Muscle of arm (tissue), 14 donors: ENCODE measurements at places on chromosomes 16 and 17.

GRCh38 chr17:82675476-82676245, 22.8 kb downstream of the RAB40B start:
- DNase-seq = no peak

- no peak for DNase-seq
Measured at GRCh38 chr17:73284906-73285602, 23.4 kb upstream of the CPSF4L start.

DNA sequence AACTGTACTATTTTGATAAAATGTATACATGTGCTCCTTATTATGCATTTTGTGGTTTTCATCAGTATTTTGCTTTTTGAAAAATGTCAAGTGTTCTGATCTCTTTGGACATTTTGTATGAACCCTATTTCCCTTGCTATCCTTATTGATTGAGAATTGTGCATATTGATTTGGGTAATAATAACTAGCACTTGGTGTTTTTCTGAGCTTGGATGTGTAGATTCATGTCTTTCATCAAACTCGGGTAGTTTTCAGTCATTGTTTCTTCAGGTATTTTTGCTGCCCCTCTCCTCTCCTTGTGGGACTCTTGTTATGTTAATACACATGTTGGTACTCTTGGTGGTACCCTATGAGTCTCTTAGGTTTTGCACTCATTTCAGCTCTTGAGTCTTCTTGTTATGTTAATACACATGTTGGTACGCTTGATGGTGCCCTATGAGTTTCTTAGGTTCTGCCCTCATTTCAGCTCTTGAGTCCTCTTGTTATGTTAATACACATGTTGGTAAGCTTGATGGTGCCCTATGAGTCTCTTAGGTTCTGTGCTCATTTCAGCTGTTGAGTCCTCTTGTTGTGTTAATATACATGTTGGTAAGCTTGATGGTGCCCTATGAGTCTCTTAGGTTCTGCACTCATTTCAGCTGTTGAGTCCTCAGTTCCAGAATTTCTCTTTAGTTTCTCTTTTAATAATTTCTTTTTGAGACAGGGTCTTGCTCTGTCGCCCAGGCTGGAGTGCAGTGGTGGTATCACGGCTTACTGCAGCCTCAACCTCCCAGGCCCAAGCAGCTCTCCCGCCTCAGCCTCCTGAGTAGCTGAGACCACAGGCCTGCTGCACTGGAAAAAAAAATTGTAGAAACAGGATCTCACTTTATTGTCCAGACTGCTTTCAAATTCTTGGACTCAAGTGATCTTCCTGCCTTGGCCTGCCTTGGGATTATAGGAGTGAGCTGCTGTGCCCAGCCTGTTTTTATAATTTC, 19.3 kb downstream of the ZNF750 start:
- no peak for DNase-seq

DNA sequence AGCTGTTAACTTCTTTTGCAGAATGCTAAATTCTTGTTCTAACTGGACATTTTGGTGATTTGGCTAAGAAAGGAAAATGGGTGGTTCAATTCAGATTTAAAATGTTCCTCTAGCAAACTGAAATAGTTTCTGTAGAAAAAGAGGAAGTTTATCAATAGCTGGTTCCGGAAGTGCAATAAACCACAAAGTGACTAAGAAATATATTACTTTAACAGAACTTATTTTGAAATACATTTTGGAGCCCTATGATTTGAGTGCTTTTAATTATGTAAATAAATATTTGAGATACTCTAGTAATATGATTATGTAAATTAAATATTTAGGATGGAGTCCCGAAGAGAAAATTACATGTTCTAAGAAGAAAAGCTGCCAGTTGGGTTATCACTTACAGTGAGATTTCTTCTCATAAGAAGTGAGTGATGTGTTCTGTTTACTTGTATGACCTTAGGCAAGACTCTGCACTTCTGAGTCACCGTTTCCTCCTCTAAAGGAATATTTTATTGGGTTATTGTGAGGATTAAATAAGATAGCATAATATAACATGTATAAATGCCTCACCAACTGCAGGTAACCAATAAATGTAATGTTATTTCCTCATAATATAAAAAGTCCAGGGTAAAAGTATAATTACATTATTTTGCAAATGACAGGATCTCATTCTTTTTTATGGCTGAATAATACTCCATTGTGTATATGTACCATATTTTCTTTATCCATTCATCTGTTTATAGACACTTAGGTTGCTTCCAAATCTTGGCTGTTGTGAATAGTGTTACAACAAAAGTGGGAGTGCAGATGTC, at the start of gene EVI2B:
EVI2B (minus strand) TSS at position 73 of the 800 bp plus-strand sequence. CDS start 8,445 bp downstream, outside the sequence.
- no peak for DNase-seq

- DNase-seq = no peak
Measured at GRCh38 chr17:14986127-14986526, 279.0 kb downstream of the PMP22 start.

GRCh38 chr17:3222505-3222904, 15.0 kb downstream of the OR1A1 start:
- DNase-seq = no peak

- peak; percentile 87 for DNase-seq
Measured at GRCh38 chr16:3952737-3953131, 72.2 kb upstream of the CREBBP start.

DNA sequence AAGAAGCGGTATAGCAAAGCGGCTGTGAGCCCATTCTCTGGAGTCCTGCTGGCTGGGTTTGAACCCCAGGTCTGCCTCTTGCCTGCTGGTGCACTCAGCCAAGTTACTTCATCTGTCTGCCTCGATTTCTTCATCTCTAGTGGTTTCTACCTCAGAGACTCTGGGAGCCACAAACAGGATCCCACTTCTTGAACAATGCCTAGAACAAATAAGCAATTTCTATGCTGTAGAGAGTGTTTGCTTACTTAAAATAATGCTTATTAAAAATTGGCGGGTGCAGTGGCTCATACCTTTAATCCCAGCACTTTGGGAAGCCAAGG, 75.5 kb downstream of the CMIP start:
- DNase-seq = no peak

DNA sequence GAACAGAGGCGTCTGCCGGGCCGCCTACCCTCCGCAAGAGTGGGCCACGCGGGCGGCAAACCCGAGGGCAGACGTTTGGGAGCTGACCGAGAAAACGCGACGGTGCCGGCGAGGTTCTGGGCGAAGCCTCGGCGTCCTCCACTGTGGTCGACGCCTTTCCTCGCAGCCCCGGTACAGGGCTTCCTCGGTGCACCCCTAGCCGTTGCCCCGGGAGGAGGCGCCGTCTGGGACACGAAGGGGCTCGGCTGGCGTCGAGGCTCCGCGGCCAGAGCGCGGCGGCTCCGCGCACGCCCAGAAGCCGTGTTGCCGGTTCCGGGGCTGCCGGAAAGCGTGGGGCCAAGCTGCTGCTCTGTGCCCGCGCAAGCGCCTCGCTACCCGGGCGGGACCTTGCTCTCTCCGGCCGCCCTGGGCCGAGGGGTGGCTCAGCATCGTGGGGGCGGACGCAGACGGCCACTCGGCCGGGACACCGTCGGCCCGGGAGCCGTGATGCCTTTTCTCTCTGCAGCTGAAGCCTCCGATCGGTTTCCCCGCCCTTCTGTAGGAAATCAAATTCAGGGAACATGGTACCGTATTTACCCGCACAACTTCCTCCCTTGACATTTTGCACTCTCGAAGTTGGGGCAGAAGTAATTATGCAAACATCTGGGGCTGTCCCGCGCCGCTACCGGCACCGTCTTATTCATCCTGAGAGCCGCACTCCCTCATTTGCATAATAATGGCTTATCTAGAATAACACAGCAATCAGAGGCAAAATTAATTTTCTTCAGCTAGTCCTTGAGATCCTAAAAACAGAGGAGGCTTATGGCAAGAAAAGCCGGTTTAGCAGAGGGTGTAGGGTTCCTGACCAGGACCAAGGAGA, 7.3 kb upstream of the CBX8 start:
- no peak for DNase-seq

GRCh38 chr16:29806099-29806579, at the start of gene MAZ:
MAZ (plus strand) TSS chr16:29806529; CDS start chr16:29806702, 173 bp downstream.
- no peak for DNase-seq

DNA sequence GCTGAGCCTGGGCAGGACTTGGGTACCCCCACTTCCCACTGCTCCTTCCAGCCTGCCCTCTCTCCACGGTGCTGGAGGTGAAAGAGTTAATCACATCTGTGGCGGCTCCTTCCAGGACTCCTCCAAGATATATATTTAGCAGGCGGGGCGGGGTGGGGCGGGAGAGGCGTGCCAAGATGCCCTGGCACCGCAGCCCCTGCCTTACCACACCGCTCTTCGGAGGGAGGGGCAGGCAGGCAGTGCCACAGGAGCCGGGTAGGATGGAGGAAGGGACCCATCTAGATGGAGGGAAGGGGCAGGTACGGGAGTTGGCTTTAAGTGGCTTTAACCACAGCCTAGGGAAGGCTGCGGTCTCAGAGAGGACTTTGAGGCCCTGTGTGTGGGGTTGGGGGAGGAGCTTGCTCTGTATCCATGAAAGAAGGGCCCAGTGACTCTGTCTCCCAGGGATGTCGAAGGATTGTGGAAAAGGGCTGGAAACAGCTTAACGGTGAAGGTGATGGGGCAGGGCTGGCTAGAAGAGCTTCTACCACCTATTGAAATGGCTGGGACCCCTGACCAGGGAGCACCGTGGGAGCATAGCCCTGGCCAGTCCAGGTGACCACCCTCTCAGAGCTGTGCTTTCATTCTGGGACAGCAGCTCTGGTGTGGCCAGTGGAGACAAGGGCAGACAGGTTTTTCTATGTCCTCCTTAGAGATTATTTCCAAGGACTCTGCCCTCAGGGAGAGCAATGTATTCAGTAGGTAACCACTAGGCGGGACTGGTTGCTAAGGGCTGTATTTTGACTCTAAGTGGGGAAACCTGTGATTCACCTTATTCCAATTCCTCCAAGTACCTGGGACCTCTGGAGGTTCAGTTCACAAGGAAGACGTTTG, 13.0 kb downstream of the GPR142 start:
- DNase-seq = no peak

DNA sequence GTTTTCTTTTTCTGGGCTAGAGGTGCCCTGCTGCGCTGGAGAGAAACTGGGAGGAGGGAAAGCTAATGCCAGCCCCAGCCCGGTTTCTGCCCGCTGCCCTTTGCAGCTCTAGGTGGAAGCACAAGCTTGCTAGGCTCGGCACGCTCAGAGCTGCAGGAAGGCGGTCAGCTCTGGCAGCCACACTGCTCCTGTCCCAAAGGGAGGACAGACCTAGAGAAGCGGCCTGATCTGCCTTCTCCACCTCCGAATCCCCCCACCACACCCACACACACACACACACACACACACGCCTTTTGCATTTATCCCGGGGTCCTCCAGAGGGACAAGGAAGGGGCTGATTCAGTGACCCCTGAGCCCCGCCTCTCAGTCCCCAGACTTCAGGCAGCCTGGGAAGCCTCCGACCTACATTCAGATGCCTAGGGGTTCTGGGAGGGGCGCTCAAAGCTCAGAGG, 418.1 kb downstream of the SOX9 start:
- DNase-seq = no peak

DNA sequence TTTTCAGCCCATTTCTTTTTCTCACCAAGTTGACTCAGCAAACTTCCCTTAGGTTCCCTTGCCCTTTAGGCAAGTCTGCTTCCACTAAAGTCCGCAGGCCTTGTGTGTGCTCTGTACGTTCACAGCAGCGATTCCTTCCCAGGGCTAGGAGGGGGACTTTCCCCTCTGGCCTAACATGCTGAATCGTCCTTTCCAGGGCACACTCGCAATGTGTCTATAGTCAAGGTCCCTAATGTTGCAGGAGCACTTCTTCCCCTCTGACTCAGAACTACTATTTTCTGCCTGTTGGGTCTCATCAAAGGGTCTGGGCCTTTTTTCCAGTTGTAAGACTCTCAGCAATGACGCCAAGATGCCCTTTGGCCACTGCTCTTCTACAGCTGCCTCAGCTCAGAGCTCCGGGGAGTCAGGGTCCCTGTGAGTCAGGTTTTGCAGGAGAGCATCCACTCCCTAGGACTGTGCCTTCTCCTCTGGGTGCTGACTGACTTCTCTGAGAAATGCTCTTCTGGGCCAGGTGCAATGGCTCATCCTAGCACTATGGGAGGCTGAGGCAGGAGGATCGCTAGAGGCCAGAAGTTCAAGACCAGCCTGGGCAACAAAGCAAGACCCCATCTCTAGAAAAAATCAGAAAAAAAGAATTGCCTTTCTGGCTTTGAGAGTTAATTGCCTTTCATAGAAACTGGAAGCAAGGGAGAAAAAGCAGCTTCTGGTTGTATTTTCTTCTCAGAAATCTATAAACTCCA, 64.4 kb upstream of the TBX2 start:
- no peak for DNase-seq

GRCh38 chr17:58060596-58061191, 22.5 kb upstream of the DYNLL2 start:
- peak; percentile 41 for DNase-seq

- no peak for DNase-seq
Measured at GRCh38 chr17:64173646-64174045, 43.7 kb upstream of the ERN1 start.

DNA sequence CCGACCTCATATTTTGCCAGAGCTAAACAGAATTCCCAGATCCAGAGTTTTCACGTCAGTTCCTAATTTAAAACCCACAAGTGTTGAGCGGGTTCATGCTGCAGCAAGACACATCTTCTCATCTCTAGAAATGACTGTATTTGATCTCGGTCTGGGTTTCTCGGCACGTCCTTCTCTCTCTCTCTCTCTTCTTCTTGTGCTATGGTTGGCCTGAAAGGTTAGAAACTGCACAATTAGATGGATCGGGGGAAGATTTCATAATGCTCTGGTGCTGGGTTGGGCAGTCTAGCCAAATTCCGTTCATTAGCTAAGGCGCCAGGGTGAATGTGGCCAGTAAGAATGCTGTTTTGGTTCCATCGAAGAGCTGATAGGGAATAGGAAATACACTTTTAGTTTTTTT, 158.9 kb upstream of the NOG start:
- DNase-seq = no peak

GRCh38 chr17:47330548-47330947, 6.8 kb downstream of the EFCAB13 start:
- DNase-seq = no peak

- no peak for DNase-seq
Measured at GRCh38 chr17:80129006-80129565, 17.8 kb downstream of the EIF4A3 start.

DNA sequence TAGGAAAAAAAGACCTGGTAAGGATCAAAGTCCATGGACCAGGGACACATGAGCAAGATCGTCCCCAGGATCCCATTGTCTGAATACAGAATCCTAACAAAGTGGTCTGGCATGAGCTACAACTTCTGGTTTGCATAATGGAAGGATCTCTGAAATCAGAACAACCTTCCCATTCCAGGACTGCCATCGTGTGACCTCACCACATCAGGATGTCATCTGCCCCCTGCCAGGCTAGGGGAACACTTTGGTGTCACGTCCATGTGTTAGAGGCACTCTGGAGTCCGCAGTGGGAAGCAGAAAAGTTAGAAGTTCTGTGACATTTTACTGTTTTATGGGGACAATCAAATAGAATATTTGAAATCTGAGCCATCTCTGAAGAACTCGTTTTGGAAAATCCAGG, 160.7 kb downstream of the RGS9 start:
- no peak for DNase-seq

- DNase-seq = no peak
Measured at GRCh38 chr17:49316258-49316570, 45.8 kb downstream of the ZNF652 start.

DNA sequence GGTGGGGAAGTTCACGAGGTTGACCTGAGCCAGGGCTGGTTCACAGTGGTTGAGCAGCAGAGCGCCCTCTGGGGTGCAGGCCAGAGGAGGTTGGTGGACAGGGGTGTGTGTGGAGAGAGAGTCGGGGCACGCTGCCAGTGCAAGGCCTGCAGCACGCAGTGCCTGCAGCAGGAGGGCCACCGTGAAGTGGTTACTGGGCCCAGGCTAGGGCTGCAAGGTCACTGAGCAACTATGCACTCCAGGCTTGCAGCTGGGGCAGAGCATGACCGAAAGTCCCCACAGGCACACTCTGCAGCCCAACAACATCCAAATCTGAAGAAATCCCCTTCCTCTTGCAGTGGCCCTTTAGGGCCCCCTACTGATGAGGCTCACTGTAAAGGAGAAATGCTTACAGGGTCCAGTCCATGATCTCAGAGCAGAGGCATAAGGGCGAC, 89.1 kb upstream of the NOL11 start:
- DNase-seq = no peak
